ENCODE measurements at places on chromosomes 16 and 17.

GRCh38 chr16:48537275-48537674 lies 72.7 kb downstream of the N4BP1 start:
- no peak for DNase-seq

DNA sequence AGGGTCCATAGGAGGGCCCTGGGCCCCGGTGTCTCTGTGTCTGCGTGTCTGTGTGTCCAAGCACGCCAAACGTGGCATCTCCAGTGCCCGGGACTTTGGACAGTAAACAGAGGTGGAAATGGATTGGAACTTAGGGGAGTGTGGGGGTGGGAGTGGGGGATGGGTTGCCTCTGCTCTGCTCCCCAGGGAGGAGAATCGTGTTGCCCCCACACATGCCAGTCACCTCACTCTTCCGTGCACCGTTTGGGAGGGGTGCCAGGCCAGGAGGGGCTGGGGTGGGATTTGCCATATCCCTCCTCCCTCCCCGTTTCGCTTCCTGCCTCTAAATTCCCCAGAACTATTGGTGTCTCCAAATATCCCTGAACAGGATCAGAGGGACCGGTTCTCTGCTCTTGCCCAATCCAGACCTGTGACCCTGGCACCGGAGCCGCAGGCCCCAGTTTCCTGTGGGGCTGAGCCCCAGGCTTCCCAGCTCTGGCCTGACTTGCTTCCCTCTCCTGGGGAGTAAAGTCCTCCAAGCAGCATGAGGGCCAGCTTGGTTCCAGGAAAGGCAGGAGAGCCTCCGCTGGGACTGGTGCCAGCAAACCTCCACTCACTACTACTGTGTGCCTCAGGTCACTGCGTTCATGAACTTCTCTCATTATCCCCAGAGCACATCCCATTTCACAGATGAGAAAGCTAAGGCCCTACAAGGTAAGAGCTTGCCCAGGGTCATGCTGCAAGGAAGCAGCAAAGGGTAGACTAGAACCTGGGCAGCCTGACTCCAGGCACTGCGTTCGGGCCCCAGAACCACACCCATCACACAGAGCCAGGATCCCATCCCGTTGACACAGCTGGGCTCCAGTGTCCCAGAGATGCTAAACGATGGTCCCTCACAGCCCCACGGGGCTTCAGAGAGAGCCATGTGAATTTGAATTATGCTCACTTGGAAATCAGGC lies at the start of gene ASGR1:
ASGR1 (minus strand) TSS at position 54 of the 938 bp plus-strand sequence. CDS start 807 bp downstream, outside the sequence.
- DNase-seq = no peak

- no peak for DNase-seq
Measured at GRCh38 chr17:82940226-82941020, 100.6 kb upstream of the ZNF750 start.

DNA sequence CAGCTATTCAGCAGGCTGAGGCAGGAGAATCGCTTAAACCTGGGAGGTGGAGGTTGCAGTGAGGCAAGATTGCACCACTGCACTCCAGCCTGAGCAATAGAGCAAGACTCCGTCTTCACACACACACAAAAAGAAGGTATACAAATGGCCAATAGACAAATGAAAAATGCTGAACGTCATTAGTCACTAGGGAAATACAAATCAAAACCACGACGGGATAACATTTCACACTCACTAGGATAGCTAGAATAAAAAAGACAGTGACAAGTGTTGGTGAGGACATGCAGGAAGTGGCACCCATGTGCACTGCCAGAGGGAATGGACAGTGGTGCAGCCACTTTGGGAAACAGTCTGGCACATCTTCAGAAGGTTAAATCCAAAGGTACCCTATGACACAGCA lies 172.9 kb downstream of the FTO start:
- DNase-seq = no peak

GRCh38 chr16:88782454-88783390 lies 2.3 kb downstream of the PIEZO1 start:
- DNase-seq = no peak

- DNase-seq = no peak
Measured at GRCh38 chr16:8346294-8346693, 244.0 kb downstream of the TMEM114 start.

GRCh38 chr16:8751481-8752311 lies 45.7 kb downstream of the TMEM186 start:
- no peak for DNase-seq
